Brain (organoid and tissue), 16 donors: ENCODE measurements at places on chromosomes 5 and 9.

- no peak for DNase-seq
Observed at GRCh38 chr5:86974955-86975354, 292.7 kb upstream of the RASA1 start.

GRCh38 chr9:212297-212696 lies 2.4 kb upstream of the DOCK8 start:
- DNase-seq = no peak

GRCh38 chr5:6333182-6333905 lies 45.0 kb downstream of the MED10 start:
- no peak for DNase-seq

GRCh38 chr5:77743181-77743580 lies 33.0 kb downstream of the TBCA start:
- DNase-seq = no peak

- DNase-seq = no peak
Observed at GRCh38 chr5:173016598-173017046, 33.1 kb downstream of the ATP6V0E1 start.

- no peak for DNase-seq
Observed at GRCh38 chr9:128204858-128205257, 1.7 kb downstream of the DNM1 start.

- DNase-seq = no peak
Observed at GRCh38 chr5:149399775-149400174, 20.7 kb upstream of the IL17B start.

DNA sequence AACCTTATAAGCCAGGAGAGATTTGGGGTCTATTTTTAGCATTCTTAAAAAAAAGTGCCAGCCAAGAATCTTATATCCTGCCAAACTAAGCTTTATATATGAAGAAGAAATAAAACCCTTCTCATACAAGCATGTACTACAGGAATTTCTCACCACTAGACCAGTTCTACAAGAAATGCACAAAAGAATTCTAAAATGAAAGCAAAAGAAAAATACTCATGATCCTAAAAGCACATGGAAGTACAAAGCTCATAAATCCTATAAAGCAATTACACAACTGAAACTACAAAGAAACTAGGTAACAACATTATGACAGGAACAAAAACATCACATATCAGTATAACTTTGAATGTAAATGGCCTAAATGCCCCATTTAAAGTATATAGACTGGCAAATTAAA lies 34.5 kb upstream of the HTR4 start:
- DNase-seq = no peak

DNA sequence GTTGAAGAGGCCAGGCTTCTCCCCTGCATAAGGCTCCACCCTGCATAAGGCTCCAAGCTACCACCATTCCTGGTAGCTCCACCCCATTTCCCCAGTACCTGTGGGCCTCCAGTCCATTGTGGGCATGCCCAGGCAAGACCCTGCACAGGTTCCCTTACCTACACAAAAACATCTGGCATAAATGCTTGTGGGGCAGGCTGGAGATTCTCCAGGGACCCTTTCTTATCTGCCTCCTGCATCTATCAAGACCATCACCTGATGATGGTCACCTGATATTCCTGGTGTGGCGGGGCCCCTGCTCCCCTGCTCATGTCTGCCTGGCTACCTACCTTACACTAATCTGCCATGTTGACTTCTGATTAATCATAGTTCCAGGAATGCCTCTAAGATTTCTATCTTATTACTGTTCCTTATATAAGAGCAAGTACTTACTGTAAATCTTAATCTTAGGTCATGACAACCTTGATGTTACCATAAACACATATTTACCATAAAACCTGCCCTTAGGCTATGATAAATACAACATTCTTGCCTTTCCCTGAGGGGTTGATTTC lies 41.0 kb downstream of the FGD3 start:
- DNase-seq = no peak

DNA sequence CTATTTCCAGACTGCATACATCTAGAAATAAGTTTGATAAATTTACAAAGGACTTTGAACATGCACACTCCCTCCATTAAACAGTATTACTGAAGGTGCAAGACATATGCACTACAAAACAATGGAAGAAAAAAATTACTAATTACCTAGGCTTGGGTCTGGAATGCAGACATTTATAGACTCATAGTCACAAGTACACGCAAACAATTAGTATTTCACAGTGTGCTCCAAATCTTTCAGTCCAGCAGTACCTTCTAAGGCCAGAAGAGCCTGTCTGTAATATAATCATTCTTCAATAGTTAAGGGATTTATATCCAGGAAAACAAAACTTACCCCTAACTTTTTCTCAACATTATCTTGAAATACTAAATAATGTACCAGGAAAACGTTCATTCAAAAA lies 11.2 kb downstream of the RICTOR start:
- no peak for DNase-seq

DNA sequence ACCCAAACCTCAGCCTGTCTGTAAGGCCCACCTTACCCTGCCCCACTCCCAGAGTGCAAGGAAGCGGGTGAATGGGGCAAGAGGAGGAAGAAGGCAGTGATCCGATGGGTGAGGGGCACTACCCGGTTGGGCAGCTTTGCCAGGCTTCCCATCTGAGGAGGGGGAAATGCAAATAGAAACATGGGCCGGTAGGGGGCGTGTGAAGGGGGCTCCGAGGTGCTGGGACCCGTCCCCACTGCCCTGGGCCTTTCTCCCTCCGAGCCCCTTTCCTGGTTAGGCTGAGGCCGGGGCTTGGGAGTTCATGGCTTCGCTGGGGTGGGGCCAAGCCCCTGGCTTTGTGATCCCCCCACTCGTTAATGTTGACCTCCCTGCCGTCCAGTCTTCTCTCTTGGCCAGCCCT lies 23.6 kb upstream of the MYORG start:
- no peak for DNase-seq

- DNase-seq = peak; percentile 27
Observed at GRCh38 chr5:100854591-100854990, 48.5 kb downstream of the ST8SIA4 start.

GRCh38 chr5:142671801-142672200 lies 14.1 kb downstream of the FGF1 start:
- no peak for DNase-seq
